Left lung (tissue), 14 donors: ENCODE measurements at places on chromosomes 6 and 20. TPM values are rescaled to one million over a fixed set of nuclear protein-coding genes. Genes with fewer than 3 reads are reported as not detected.

The PHACTR1 gene
- polyA plus RNA-seq = 13.5 TPM

GRCh38 chr6:167323111-167323510 lies 1.8 kb upstream of the TTLL2 start:
- no peak for DNase-seq

DNA sequence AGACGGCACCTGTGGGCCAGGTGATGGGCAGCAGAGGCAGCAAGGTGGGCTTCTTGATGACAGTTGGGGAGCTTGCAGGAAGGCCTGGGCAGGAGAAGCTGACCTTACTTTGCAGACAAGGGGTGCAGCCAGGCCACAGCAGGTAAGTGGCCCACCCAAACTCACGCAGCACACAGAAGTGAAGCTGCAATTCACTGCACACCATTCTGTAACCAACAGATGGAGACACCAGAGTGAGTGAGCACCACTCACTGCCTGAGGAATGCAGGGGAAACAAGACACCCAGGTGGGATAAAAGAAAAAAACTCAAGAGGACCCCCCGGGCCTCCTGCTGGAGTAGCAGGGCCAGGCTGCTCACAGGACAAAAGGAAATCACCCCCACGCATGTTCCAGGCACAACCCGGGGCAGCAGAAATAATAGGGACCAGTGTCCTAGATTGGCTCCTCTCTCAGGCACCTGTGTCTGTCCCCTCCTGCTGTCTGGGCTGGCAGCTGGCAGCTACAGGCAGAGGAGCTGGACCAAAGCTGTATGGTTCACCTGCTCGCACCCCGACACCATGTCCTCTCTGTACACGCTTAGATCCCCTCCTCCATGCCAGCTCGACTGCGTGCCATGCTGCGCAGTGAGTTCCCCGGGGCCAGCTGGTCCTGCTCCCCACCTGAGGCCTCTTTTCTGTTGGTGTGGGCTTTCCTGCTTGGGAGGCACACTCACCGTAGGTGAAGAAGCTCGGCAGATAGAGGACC lies 4.9 kb downstream of the MTCH1 start:
- no peak for DNase-seq

The MUC21 gene
- polyA plus RNA-seq = not detected

DNA sequence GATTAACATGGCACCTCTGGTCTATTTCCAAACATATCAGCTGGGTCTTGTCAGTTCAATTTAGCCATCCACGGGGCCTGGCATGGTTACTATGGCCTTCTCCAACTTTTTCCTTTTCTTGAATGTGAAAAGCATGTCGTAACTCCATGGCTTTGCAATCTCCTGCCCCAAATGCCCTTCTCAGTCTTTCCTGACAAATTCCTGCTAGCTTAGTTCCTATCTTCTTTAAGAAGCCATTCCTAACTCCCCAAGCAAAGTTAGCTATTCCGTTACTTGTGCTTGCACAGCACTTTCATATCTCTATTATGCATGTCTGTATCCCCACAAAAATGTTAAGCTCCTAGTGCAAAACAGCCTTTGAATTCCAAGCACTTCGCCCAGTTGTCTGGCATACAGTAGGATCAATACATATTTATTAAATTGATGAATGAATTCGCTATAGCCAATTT lies 105.6 kb downstream of the AIG1 start:
- no peak for DNase-seq

The XKR7 gene
- 0.19 TPM for polyA plus RNA-seq

DNA sequence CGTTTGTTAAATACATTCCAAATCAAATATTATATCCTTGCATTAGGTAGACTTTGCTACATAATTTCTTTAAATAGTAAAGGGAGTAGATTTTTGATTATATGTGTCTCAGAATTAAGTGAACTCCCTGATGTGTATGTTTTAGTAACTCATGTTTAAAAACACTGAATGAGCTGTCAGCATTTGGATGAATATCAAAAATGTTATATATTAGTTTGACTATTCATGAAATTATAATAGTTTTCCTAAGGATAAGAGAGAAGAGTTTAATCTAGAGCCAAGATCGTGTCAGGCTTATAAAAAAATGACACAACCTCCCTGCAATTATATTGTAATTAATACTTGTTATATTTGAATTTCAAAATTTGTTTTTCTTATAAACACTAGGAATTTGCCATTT lies 195.2 kb downstream of the COL19A1 start:
- no peak for DNase-seq

DNA sequence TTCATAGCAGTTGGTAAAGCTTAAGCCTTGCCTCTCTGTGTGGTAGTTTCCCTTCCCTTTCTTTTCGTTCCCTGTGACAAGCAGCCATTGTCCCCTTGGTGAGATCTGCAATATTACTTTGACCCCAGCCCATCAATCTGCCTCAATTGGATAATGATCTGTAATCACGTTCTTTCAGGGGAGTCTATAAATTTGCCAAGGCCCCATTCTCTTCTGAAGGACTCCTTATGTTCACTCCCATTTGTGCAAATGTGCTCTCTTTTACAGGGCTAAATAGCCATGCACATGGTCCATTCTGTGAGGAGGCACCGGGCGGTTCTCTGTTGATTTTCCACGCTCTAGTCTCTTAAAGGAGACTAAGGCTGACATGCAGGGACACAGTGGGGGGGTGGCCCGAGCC lies 660.4 kb upstream of the SLC35B3 start:
- DNase-seq = no peak

DNA sequence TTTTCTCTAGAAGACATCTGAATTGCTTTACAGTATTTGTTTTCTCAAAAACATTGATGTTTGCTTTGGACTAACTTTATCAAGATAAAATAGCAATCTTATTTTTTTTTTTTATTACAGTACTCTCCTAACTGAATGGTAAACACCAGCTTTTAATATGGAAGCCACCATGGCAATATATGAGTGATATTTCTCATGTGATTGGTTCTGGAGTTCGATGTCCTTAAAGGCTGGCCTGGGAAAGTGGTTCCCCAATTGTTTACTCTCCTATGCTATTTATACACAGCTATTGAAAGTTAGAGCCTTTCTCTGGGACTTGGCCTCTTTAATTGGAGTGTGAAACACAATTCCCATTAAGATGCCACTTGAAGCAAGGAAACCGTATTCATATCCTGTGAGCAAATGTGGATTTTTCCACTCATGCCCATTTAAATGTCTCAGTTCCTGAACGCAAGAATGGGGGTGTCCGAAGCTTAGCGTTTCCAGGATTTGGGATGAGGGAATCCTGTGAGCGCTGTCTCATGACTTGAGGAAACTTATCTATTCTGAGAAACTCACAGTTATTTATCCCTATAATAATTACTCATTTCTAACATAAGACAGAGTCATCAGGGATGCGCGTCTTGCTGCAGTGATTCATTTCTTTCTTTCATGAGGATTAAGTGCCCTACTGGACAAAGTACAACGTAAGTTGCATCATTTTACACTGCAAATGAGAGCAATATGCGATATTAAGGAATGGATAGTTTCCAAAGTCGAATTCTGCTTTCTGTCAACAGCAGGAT lies 143.3 kb upstream of the PREP start:
- DNase-seq = no peak

GRCh38 chr6:9028086-9028485 lies 592.7 kb upstream of the SLC35B3 start:
- DNase-seq = no peak

The DEFB115 gene
- polyA plus RNA-seq = not detected

DNA sequence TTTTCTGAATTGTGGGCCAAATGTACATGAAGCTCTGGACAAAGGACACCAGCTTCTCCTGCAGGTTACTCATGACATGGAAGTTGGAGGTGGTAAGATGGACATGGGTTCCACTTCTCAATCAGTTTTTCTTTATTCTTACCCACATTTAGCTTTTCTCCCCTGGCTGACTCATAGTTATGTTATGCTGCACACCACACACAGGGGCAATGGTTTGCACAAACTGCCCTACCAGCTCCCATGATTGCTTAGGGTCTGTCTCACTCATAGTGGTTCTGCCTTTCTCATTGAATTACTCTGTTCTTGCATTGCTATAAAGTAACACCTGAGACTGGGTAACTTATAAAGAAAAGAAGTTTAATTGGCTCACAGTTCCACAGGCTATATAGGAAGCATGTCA lies 4.5 kb upstream of the CD109 start:
- DNase-seq = no peak

GRCh38 chr6:3520281-3521230 lies 63.7 kb upstream of the SLC22A23 start:
- no peak for DNase-seq

GRCh38 chr20:56423211-56423610 lies 11.2 kb downstream of the CASS4 start:
- no peak for DNase-seq

DNA sequence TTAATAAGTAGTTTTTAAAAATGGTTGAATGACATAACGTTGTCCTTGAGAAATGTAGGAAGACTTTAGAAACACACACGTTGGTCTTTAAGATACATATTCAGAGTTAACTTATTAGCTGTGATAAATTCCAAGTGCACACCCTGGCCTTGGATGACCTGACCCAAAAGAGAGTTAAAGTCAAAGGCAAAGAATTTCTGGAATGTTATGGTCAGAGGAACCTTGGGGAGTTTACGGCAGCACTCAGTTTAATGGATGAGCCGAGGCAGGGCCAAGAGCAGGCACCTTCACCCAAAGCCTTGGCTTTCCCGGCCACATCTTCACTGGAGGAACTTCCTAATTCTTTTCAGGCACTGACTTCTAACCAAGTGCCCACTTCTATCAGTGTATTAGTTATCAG lies 200.5 kb downstream of the SMOC2 start:
- no peak for DNase-seq
